ENCODE measurements at places on chromosomes 11 and 22. TPM values are rescaled to one million over a fixed set of nuclear protein-coding genes. Genes with fewer than 3 reads are reported as not detected.

DNA sequence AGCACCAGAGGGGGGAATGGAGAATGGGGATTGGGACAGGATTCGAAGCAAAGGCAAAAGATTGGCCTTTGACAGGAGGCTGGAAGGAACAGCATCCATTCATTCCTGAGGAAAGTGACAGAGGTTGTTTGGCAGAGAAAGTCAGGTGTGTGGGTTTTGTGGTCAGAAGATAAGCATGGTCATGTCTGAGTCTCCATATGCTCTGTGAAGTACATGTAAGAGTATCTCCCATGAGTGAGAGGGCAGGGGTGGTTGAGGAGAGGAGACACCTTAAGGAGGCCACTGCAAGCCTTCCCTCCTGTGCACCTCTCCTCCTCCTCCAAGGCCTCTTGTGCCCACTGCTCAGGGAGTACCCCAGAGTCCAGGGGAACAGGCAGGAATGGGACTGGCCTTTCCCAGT, 1.9 kb upstream of the NLRP10 start:
- no peak overlapping the region for H3K27ac ChIP-seq
- H3K27me3 ChIP-seq = no peaks in the 10 kb centered on the region

DNA sequence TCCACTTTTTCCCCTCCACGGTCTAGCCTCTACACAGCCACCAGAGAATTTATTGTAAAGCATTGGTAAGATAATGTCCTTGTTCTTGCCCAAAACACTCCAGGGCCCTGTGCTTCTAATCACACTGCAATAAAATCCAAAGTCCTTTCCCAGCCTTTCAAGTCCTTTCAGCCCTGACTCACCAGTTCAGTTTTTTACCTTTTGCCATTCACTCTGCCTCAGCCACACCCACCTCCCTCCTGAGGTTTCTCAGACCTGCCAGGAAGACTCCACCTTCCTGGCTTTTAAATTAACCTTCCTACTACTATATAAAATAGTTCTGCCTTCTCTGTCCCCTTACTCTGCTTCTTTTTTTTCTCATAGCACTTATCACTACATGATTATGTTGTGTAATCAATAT, 91.0 kb upstream of the ARHGAP32 start:
- peaks cover 3% of the 10 kb centered on the region for H3K27me3 ChIP-seq
- no peak overlapping the region for H3K4me3 ChIP-seq
- DNase-seq = no peak
- H3K27ac ChIP-seq = peak overlapping the region; percentile 69
- no peaks in the 10 kb centered on the region for H3K36me3 ChIP-seq

GRCh38 chr11:16363706-16364105, 7.4 kb upstream of the SOX6 start:
- H3K36me3 ChIP-seq = no peaks in the 10 kb centered on the region
- H3K27me3 ChIP-seq = peaks cover 2% of the 10 kb centered on the region
- no peak overlapping the region for H3K27ac ChIP-seq
- H3K4me1 ChIP-seq = peaks cover 2% of the 10 kb centered on the region
- DNase-seq = no peak

OR2AG1 gene
- not detected for total RNA-seq

DBX1 gene
- total RNA-seq = not detected

SLC5A1 gene
- not detected for total RNA-seq
